ENCODE measurements at places on chromosomes 2 and 18. TPM values are rescaled to one million over a fixed set of nuclear protein-coding genes. Genes with fewer than 3 reads are reported as not detected.

The GKN1 gene
- polyA plus RNA-seq: not detected

The CD8A gene
- polyA plus RNA-seq: 0.25 TPM

DNA sequence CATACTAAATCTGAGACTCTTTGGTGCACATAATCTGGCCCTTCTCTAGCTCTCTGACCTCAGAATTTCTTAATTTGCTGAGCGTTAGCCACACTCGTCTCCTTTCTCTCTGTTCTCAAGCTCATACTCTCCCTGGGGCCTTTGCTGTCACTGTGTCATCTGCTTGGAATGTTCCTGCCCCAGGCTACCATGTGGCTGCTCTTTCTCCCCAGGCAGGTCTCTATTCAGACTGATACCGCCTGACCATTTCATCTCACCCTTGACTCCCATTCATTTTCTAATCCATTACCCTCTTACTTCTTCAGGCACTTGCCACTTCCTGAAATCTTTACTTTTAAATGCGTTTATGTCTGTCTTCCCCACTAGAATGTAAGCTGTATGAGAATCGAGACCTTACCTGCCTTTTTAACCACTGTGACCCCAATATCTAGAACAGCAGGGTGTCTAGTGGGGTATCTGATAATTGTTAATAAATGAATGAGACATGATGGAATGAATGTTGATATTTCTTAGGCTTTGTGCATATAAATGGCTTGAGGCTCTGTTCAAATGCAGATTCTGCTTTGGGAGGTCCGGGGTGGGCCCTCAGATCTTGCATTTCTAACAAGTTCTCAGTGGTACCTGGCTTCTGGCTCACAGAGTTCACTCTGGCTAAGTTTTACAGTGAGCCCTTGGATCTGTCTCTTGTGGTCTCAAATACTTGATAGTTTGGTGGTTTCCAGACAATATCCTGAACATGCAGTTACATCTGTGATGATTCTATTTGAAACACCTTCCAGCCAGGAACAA lies 89.9 kb upstream of the EPC2 start:
- DNase-seq: no peak

DNA sequence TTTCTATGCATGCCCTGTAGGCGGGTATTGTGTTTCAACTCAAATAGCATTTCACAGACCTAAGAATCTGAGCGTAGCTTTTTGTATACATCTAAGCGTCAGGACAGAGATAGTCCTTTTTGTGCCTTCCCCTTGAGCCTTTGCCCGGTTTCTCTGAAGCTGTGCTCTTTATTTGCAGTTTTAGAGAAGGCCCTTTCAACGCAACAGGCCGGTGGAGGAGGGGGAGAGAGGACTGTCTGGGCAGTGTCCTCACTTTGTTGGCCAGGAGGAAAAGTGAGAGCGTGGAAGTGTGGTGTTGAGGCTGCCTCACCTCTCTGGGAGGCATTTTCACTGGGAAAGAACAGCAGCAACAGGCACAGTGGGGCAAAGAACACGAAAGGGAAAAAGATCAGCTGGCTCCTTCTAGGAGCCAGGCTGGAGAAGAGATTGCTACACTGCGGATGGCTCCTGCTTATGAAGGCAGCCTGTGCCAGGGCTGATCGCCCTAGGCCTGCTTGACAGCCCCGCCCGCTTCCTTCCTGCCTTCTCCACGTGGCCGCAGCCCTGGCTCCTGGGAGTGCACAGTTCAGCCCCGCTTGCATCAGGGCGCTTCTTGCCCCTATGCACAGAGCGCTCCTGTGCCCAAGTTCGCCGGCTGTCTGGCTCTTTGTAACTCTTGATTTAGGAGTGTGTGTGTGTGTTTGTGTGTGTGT lies 195.6 kb upstream of the POU3F3 start:
- DNase-seq: no peak

DNA sequence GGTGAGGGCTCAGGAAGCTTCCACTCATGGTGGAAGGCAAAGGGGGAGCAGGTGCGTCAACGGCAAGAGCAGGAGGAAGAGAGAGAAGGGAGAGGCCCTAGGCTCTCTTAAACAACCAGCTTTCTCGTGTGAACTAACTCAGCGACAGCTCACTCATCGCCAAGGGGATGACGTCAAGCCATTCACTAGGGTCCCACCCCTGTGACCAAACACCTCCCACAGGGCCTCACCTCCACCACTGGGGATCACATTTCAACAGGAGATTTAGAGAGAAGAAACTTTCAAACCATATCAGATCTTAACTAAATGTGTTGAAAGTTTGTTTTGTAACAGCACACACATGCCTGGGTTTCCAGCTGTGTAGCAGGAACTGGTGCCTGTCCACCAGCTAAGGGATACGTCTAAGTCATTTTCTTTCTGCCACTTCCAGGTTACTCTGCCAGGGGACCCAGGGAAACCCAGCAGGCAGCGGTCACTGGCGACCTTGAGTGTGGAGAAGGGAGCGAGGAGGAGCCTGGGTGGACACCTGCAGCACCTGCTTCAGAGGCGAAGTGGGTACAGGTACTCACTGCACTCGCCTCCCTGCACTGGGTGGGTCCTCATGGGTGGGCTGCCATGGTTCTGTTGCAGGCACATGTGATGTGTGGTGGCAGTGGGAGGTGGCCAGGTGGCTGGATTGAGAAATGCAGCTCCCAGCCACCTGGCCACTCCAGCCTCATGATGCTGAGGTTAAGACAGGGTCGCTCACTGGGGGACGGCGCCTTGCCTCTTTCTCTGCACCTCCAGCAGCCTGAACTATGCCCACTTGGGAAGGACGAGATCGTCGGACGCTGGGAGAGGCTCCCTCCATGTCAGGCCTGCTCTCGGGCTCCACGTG lies 8.4 kb upstream of the GPC1 start:
- peak; percentile 28 for DNase-seq

- DNase-seq: no peak
These were observed 6.3 kb upstream of the SANBR start for GRCh38 chr2:61059382-61059781.

DNA sequence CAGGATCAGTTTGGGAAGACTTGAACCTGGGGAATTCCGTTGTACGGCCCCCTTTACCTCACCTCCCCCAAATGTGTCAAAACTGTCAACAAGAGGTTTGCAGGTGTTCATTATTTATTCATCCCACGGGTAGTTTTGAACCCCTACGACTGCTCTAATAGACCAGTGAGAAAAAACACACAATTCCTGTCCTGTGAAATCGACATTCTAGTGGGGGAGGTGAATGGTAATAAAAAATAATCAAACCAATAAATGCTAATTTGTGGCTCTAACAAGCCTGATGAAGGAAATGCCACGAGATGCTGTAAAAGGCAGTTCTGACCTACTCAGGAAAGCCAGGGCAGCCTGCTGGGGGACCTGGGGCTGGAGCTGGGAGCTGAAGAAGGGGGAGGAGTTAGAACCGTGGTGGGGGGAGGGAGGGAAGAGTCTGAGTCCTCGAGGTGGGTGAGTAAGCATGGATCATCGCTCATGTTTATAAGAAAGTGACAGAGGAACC lies 463 bp upstream of the DNAJB2 start:
- DNase-seq: no peak

GRCh38 chr2:20378341-20378740 lies 27.7 kb upstream of the PUM2 start:
- no peak for DNase-seq

DNA sequence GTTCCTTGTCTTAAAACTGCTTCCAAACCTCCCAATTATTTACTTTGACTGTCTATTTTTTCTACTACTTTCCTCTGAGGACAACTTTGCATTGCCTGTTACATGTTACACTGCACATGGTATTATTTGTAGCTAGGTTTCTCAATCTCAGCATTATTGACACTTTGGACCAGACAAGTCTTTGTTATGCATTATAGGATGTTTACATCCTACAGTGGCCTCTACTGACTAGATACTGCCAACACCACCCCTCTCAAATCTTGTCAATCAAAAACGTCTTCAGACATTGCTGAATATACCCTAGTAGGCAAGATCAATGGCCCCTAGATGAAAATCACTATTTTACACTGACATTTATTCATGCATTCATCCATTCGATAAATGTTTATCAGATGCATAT lies 129.6 kb upstream of the DNAJC10 start:
- DNase-seq: no peak

All from left kidney (tissue), 8 donors.